ENCODE measurements at places on chromosomes 16 and 17.

DNA sequence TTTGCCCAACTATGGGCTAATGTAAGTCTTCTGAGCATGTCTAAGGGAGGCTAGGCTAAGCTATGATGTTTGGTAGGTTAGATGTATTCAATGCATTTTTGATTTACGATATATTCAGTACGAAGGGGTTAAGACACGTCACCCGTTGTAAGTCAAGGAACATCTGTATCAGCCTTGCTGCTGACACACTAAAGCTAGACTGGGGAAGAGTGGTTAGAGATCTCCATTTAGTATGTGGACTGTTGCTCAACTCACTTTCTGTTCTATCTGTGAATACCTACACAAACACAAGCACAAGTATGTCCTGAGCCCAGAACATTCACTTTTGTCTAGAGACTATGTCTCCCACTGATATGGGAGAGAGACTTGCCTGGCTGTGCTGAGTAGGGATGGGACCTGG, 71.5 kb downstream of the VMP1 start:
- no peak for DNase-seq

GRCh38 chr17:80168371-80168770, 1.5 kb upstream of the CARD14 start:
- no peak for DNase-seq

DNA sequence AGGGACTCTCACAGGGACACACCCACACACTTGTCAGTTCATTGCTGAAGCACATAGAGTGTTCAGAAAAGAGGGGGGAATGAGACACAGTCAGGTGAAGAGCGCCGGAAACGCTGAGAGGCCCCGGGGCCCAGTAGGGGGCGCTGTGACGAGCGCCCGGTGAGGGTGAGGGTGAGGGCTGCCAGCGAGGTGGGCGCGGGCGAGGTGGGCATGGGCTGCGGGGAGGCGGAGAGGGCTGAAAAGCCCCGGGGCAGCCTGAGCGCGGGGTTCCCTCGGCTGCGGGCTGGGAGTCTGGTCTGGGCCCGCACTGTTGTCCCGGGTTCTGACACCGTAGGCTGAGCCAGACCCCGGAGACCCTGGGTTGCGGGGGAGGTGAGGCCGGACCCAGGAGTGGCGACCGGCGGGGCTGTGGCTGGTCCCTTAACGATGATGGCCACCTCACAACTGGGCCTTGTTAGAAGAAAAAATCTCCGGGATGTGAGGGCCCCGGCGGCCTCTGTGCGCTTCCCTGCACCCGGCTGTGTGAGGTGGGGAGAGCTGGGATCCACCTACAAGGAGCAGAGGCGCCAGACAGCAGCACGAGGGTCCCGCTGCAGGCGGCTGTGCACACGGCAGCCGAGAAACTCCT, 91.4 kb downstream of the C16orf78 start:
- no peak for DNase-seq

DNA sequence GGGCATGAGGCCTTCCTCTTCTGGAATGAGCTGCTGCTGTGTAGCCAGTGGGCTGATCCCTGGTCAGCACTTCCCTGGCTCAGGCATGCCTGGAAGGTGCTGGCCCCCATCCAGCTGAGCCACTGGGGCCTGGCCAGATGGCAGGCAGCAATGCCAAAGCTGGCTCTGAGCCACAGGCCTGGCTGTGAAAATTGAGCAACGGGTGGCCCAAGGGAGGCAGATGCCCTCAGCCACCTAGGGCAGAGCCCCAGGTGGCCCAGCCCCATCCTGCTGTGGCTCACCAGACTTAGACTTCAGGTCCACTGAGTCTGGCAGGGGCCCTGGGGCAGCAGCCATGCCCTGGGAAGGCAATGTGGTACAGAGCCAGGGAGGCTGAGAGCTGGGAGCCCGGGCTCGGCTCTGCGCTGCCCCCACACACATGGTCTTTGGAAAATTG, 8.5 kb upstream of the CRHR1 start:
- no peak for DNase-seq

GRCh38 chr17:50169881-50170459, 4.2 kb downstream of the SGCA start:
- no peak for DNase-seq

DNA sequence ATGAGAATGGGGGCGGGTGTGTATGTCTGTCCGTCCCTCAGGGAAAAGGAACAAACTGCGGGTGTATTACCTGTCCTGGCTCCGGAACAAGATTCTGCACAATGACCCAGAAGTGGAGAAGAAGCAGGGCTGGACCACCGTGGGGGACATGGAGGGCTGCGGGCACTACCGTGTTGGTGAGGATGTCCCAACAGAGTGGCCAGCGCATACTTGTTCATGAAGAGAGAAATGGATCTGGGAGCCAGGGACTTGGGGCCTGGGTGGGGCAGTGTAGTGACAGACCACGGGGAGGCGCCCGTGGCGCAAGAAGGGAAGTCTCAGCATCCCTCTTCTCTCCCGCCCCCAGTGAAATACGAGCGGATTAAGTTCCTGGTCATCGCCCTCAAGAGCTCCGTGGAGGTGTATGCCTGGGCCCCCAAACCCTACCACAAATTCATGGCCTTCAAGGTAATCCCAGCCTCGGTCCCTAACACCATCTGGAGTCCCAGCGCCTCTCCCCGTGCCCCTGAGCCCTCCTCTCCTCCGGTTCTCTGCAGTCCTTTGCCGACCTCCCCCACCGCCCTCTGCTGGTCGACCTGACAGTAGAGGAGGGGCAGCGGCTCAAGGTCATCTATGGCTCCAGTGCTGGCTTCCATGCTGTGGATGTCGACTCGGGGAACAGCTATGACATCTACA, 3.5 kb upstream of the C17orf107 start:
- DNase-seq: no peak

GRCh38 chr16:80824623-80825364, 20.4 kb upstream of the CDYL2 start:
- DNase-seq: peak; percentile 43

GRCh38 chr16:4693956-4694641, 737 bp downstream of the NUDT16L1 start:
- DNase-seq: peak; percentile 32

GRCh38 chr16:50841081-50841886, 99.4 kb downstream of the CYLD start:
- no peak for DNase-seq

DNA sequence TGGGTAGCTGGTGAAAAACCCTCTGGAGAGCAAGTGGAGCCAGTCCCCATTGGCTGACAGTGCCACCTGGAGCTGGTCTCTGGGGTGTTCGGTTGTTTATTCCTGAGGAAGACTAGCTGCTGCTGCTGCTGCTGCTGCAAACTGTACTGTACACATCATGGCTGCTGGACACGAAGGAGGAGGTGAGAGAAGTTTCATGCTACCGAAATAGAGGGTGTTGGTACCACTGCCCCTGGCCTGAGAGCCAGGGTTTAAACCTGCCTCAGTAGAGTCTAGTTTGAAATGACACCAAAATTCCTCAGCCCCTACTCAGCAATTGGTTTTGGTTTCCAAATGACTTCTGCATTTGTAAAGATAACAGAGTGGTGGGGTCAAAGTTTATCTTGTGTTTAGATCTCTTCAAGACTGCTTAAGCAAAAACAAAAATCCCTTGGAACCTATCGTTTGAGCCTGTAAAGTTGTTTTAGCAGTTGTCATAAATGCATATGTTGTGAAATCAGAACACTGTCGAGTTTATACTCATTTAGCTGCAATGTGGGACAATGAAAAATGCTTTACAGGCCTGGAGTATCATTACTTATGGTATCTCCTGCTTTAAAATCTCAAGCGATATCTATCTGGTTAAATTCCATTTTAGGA, 40.8 kb downstream of the CYB5B start:
- DNase-seq: no peak

GRCh38 chr16:57577691-57578224, 35.3 kb downstream of the ADGRG5 start:
- no peak for DNase-seq

DNA sequence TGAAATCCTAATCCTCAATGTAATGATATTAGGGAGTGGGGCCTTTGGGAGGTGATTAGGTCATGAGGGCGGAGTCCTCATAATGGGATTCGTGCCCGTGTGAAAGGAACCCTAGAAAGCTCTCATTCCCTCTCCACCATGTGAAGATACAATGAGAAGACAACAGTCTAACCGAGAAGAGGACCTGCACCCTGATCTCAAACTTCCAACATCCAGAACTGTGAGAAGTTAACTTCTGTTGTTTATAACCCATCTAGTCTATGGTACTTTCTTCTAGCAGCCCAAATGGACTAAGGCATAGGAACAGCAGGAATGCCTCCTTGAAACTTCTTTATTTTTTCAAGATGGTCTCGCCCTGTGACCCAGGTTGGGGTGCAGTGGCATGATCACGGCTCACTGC, 24.7 kb downstream of the WSB1 start:
- no peak for DNase-seq
